ENCODE measurements at places on chromosomes 2 and 18.

- DNase-seq: peak; percentile 12
These were observed 57.1 kb downstream of the ADCYAP1 start for GRCh38 chr18:961644-962355.

DNA sequence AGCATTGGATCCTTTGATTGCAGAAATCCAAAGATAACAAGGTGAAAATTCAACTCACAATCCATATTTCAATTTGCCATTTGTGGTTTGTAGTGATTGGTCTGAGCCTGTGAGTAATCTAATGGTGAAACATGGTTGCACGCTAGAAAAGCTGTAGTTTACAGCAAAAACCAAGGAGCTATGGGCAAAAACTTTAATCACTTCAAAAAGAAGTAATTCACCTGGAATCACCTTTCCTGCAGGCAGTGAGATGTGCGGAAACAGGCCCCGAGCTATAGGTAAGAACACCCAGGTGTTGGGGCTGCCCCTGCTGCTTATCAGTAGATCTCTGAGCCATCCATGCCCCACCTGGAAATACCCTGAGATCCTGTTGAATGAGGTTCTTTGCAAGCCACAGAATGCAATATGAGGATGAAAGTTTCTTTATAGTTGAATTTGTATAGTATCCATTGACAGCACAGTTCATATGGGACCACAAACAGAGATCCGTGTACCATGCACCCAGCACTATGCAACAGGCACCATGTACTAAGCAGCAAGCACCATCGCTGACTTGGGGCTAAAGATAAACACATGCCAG, 208.2 kb downstream of the SPP2 start:
- no peak for DNase-seq

- no peak for DNase-seq
These were observed 105.2 kb downstream of the FSHR start for GRCh38 chr2:49049161-49049560.

- no peak for DNase-seq
These were observed 124.1 kb downstream of the METTL8 start for GRCh38 chr2:171309455-171310286.

GRCh38 chr2:201600906-201601305, 42.4 kb downstream of the TMEM237 start:
- no peak for DNase-seq

DNA sequence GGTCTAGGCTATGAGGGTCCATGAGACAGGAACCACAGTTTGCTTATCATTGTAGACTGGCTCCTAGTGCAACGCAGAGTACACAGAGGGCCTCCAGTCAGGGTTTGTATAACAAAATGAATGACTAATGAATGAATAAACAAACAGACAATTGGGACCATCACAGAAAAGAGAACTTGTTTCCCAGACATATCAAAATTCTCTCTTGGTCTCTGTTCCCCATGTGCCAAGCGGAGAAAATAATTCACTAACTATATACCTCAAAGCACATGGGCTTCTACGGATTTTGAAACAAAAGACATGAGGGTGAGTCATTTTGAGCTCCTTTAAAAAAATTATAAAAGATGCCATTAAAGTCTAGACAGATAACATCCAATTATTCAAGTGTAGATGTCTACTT, 28.0 kb downstream of the INO80C start:
- no peak for DNase-seq

- DNase-seq: no peak
These were observed 10.4 kb upstream of the MAP3K2 start for GRCh38 chr2:127398239-127398590.

- DNase-seq: no peak
These were observed 3.2 kb downstream of the TEKT4 start for GRCh38 chr2:94874277-94874997.

GRCh38 chr18:44130376-44130942, 550.2 kb upstream of the SETBP1 start:
- peak; percentile 90 for DNase-seq

- no peak for DNase-seq
These were observed 6.1 kb upstream of the SLC35F5 start for GRCh38 chr2:113762377-113763118.

- no peak for DNase-seq
These were observed 99.2 kb downstream of the SESTD1 start for GRCh38 chr2:179165356-179166000.

DNA sequence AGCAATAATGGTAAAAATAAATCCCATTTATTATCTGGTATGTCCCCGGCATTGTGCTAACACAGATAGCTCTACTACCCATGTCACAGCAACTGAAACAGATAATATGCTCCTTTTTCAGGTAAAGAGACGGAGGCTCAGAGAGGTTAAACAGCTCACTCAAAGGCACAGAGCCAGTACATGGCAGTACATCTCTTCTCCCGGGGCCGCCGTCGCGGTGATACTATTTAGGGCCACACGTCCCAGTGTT, 693 bp upstream of the PDK1 start:
- DNase-seq: no peak

DNA sequence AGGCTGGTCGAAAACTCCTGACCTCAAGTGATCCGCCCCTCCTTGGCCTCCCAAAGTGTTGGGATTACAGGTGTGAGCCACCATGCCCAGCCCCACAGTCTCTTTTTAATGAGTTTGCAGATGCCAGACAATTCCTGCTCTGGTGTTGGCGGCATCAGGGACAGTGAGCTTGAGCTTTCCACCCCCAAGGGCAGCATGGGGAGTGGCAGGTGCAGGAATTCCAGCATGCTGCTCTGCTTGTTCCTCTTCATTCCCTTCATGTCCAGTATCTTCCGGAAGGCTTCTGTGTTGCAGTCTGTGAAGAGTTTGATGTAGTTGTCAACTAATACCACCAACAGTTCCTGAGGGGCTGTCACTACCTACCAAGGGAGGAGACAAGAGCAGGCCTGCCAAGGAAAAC, 137.3 kb downstream of the SS18 start:
- no peak for DNase-seq

DNA sequence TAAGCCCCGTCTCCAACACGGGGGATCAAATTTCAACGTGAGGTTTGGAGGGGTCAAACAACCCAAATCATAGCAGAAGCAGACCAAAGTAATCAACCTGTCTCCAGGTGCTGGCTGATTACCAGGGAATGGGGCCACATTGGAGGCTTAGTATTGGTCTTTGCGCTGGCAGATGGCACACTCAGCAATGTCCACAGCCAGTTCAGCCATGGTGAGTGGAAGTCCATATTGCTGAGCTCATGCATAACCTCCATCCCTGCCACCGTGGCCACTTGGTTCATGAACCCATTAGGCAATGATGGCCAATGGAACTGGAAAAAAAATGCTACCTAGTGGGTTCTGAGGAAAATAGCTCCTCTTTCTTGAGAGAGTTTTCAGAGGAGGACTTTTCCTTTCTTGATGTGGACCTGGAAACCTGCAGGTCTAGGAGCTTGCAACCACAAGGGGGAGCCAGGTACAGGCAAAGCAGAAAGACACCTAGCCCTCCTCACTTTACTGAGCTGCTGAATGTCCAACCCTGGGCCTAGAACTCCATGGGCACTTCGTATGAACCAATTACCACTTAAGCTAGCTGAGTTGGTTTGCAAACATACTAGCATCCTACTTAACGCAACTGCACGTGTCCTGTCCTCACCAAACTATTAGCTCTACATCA, 128.0 kb upstream of the GYPC start:
- DNase-seq: no peak

GRCh38 chr2:2839782-2840531, 508.9 kb upstream of the MYT1L start:
- DNase-seq: no peak

GRCh38 chr2:200405599-200406298, 99.3 kb downstream of the SPATS2L start:
- DNase-seq: no peak

DNA sequence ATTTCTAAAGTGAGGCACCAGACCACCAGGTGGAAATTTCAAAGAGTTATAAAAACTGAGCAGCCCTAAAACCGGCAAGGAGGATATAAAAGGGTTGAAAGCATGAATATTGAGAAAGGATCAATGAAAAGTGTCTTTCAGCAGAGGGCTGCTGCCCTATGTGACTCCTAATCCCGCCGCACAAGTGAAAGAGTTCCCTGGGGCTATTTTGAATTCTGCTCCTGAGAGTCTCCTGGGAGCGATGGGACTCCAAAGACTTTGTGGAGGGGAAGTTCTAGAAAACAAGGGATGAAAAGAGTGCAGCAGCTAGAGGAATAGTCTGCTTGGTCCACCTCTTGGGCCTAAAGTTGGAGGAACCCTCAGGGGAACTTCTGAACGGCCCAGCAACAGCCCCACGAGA, 205.2 kb downstream of the SP3 start:
- DNase-seq: no peak

GRCh38 chr2:122034777-122035176, 279.3 kb downstream of the TSN start:
- DNase-seq: no peak

- no peak for DNase-seq
These were observed 184.3 kb downstream of the GULP1 start for GRCh38 chr2:188475945-188476344.

GRCh38 chr2:237260686-237261085, 153.3 kb downstream of the COL6A3 start:
- no peak for DNase-seq

DNA sequence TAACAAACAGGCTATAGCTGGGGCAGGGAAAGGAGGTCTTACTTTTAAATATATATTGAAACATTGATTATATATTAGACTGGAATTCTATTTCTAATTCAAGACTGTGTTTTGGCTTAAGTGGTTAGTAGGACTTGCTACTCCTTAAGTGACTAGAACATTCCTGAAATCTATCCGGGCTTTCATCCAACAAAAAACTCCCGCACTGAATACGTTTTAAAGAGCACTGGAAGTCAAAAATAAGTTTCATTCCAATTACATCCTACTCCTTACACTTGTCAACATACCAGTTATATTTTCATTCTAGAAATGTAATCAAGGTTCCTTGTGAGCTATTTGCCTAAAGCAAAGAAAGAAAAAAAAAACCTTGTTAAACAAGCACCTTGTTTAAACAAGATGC, 204.6 kb downstream of the SP3 start:
- DNase-seq: no peak

- no peak for DNase-seq
These were observed 382.3 kb downstream of the FIGN start for GRCh38 chr2:163353551-163353950.

DNA sequence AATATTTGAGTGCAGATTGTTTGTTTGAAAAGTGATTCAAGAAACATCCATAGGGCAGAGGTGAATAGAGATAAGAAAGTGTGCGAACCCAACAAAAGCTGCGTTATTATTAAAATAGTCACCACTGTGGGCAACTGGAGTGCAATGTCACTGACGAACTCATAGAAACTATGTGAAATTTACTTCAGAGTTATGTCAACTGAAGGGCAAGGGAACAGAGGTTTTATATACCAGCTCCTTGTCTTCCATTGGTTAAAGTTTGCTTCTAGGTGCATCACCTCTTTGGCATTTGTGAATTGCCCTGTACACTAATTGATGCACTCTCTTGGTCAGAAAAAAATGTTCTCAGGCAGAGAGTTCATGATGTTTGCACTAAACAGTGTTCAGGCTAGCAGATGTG, 110.5 kb upstream of the NYAP2 start:
- no peak for DNase-seq

GRCh38 chr2:20093263-20094141, 42.1 kb upstream of the LAPTM4A start:
- peak; percentile 53 for DNase-seq

- no peak for DNase-seq
These were observed 43.7 kb downstream of the FIGN start for GRCh38 chr2:163692081-163692480.

DNA sequence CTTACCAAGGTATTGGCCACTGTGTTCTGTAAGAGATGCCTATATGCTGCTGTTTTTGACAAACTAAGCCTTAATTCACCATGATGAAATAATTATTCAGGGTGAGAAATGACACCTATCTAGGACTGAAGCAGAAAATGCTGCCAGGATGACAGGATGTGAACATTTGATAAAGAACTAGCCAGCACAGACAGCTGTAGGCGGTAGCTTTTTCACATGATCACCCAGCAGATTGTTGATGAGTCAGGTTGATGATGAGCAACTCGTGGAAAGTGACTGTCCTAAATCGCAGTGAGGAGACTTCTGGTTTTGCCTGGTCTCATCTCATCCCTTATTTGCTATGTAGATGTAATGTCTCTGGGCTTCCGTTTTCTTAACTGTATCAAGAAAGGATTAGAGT, 144.1 kb downstream of the PRPF40A start:
- no peak for DNase-seq

GRCh38 chr18:63112706-63113105, 206.9 kb downstream of the BCL2 start:
- no peak for DNase-seq

- DNase-seq: no peak
These were observed 17.5 kb downstream of the YWHAQ start for GRCh38 chr2:9613291-9613690.

DNA sequence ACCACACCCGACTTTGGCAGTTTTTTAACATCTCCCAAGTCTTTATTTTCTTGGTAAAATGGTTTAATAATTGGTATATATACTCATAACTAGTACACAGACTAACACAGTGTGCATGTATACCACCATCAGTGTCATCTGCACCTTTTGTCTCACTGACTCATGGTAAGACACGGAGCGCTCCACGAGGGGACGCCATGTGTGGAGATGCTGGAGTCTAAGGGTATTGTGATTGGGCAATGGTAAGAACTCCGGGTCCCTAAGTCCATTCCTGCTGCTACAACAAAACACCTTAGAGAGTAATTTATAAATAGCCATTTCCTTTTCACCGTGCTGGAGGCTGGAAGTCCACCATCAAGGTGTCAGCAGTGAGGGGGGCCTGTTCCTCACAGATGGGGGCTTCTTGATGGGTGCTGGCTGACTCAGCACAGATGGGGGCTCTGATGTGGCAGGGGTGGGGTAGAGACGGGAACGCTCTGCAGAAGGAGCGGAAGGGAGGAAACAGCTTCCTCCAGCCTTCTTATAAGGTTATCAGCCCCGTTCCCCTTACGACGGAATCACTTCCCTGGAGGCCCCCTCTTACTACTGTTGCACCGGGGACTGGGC, 42.0 kb upstream of the EDAR start:
- DNase-seq: no peak

DNA sequence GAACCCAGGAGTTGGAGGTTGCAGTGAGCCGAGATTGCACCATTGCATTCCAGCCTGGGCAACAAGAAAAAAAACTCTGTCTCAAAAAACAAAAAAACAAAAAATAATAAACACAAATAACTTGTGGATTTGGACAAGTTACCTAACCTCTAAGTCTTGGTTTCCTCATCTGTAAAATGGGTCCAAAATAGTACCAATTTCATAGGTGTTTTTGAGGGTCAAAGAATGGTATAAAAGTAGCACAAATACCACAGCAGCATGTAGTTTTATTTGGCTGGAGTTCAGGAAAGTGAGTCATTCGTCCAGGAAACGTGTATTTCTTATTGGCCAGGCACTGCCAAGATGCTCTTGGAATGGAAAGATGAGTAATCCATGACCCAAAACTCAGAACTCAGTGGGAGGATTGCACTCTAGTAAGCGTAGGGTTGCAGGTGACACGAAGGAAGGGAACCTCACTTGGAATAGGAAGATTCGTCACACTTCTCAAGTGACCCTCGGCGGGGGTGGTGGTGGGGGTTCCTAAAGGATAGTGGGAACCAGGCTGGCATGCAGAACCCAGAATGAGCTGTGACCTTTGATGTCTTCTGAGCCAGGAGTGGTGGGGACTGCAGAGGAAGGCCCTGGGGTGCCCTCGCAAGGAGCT, 24.4 kb downstream of the GRHL1 start:
- no peak for DNase-seq

GRCh38 chr2:157185476-157186227, 71.9 kb upstream of the GALNT5 start:
- no peak for DNase-seq
